H54 (cell line): ENCODE measurements at places on chromosomes 7 and 10.

DNA sequence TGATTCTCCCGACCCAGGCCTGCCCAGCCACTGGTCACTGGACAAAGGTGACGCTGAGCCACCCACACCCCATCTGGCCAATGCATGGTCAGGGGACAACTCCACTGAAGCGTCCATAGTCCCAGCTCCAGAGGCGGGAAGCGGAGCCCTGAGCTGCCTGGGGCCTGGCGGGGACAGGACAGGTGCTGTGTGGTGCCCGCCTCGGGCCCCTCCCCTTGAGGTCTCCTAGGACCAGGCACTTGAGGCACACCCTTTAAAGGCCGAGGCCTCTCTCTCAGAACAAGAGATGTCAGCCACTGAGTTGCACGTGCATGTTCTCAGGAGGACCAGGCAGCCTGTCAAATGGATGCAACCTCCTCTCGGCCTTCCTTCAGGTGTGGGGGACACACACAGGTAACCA is 52.5 kb upstream of the PPP2R2D start:
- no peak for DNase-seq

DNA sequence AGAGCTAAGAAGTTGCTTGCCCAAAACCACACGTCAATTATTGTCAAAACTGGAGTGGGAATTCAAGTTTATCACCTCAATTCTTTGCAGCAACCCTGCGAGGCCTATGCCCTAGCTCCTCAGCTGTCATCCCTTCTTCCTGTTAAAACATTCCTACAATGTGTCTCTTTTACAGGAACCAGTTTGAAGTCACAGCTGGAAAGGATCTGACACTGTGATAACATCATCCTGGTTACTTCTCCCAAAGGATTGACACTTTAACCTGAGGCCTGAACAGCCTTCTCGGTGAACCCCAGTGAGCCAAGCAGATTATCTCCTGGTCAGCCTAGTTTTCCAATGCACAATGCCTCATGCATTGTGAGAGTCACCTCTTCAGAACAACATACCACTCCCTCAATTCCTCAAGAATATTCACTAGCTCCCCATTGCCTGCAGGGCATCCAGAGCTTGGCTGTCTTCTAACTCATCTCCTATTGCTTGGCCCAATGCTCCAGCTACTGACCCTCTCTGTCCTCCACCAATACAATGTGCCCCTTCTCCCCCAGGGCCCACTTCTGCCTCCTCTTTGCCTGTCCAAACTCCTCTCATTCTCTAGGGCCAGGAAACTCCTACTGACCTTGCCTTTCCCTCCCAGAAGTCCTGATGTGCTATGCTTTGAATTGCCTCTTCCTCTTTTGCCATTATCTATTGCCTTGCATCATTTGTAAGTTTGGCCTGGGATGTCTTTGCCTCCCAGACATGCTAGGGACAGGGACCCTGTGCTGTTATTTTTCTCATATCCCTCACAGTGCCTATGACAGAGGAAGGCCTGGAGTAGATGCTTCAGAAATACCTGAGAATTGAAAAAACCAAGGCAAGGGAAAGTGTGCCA is 10.4 kb upstream of the DLG5 start:
- no peak for DNase-seq

DNA sequence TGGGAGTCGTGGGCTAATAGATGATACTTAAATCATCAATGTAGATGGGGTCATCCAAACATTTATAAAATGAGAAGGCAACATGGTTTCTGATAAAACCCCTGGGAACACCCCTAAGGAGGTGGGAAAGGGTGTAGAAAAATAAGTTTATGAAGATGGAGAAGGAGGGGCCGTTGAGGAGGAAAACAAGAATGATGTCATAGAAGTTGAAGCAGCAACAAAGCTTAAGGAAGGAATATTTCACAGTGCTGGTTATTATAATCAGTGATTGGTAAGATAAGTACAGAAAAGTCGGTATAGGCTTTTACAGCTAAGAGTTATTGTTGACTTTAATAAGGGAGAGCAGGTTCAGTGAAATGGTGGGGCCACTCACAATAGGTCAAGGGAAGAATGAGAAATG is 9.0 kb upstream of the HIBADH start:
- DNase-seq, result no peak

GRCh38 chr10:4281190-4281825 is 496.3 kb upstream of the KLF6 start:
- peak; percentile 12 for DNase-seq

DNA sequence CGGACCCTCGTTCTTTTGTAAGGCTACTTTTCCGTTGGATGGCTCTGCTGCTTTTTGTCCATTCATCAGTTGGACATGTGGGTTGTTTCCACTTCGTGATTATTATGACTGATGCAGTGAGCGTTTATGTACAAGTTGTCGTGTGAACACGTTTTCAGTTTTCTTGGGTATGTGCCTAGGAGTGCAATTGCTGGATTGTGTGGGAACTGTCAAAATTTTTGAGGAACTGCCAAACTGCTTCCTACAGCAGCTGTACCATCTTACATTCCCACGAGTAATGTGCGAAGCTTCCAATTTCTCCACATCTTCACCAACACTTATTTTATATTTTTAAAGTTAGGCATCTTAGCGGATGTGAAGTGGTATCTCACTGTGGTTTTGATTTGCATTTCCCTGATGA is 10.4 kb downstream of the FKBP6 start:
- DNase-seq, result no peak

DNA sequence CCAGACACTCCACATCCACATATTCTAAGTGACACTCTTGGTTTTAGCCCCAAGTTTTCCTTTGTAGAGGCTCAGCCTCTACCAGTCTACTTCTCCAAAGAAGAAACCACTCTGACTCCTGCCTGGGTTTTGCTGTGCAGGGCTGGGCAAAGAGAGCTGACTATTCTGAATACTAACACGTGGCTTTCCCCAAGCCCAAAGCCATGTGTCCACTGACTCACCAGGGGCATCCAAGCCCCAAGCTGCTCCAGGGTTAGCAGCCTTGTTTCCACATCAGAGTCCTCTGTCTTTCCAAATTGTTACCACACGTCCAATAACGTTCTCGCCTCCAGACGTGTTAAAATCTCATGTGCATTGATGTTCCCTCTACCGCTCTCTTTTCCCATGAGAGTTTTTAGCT is 8.7 kb downstream of the GALNTL5 start:
- DNase-seq, result no peak

- DNase-seq, result no peak
Observed at GRCh38 chr7:132965951-132966350, 115.9 kb downstream of the CHCHD3 start.

DNA sequence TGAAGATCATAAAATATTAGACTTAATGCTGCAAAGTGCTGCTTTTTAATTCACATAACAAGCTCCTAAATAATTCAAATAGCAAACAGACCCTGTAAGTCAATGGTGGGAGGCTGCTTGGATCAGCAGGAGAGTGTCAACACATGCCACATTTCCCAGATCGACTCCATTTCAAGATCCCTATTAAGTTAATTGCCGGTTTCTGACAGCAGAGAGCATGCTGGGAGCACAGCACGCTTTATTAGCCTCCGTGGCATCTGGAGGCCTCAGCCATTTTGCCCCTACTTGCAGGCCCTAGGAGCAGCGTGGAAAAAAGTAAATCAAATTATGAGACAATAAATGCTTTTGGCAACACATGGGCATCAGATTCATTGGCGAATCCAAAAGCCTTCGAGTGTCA is 201.0 kb downstream of the EMX2 start:
- DNase-seq, result no peak

DNA sequence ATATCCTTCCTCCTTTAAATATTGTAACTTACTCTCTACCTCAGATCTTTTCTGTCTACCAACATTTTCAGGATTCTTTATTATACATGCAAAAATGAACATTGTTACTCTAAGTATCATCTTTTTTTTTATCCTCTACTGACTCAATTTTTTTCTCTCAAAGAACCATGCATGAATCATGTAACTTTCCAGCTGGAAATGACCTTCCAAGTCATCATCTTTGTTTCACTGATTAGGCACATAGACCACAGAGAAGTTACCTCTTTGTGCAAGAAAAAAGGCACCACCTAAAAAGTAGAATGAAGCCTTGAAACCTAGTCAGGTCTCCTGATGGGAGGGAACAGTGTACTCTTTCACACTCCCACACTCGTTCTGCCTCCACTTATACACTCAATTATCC is 234.9 kb downstream of the HGF start:
- no peak for DNase-seq

- DNase-seq, result no peak
Observed at GRCh38 chr7:156463280-156463679, 177.3 kb upstream of the RNF32 start.

DNA sequence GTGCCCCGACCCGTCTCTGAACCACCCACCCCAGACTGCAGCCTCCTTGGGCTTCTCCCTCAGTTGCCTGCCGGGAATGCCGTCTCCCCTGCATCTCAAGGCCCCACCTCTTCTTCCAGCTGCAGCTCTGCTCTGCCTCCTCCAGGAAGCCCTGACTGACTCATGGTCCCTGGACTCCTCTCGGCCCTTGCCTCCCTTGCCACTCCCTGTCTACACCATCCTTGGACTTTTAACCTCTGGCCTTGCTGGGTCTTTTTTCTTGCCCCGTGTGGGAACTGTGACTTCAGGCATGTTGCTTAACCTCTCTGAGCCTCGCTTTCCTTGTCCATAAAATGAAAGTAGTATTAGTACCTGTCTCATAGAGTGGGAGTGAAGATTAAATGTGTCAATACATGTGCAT is 56.3 kb downstream of the C10orf105 start:
- DNase-seq, result peak; percentile 60

GRCh38 chr10:67175354-67175753 is 249.5 kb downstream of the LRRTM3 start:
- no peak for DNase-seq

GRCh38 chr10:91799612-91799975 is 1.4 kb downstream of the TNKS2 start:
- peak; percentile 28 for DNase-seq

DNA sequence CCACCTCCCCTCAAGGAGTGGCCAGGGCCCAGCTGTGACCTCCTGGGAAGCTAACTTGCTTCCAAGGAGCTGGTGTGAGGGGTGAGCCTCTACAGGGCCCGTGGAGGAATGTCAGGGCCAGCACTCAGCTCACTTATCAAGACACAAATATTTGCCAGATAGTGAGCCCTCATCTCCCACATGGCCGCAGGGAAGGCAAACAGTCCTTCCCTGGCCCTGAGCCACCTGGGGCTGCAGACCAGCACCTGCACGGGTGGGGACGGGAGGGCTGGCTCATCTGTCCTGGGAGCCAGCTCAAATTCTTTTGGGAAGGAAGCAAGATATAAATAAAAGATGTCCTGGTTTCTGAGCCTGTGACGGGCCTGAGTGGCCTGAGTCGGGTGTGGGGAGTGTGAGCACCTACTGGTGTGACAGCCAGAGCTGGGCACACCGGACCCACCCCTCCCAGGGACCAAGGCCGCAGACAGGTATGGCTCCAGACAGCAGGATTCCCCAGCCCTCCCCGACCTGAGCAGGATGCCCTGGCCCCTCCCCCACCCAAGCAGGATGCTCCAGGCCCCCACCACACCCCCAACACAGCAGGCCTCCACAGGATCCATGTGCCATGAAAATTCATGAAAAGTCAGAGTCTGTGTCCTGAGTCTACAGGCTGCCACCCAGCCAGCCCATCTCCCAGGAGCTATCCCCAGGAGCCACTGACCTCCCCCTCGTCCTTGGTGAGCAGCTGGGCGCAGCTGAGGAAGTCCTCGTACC is 148.0 kb downstream of the MAPK8 start:
- no peak for DNase-seq

DNA sequence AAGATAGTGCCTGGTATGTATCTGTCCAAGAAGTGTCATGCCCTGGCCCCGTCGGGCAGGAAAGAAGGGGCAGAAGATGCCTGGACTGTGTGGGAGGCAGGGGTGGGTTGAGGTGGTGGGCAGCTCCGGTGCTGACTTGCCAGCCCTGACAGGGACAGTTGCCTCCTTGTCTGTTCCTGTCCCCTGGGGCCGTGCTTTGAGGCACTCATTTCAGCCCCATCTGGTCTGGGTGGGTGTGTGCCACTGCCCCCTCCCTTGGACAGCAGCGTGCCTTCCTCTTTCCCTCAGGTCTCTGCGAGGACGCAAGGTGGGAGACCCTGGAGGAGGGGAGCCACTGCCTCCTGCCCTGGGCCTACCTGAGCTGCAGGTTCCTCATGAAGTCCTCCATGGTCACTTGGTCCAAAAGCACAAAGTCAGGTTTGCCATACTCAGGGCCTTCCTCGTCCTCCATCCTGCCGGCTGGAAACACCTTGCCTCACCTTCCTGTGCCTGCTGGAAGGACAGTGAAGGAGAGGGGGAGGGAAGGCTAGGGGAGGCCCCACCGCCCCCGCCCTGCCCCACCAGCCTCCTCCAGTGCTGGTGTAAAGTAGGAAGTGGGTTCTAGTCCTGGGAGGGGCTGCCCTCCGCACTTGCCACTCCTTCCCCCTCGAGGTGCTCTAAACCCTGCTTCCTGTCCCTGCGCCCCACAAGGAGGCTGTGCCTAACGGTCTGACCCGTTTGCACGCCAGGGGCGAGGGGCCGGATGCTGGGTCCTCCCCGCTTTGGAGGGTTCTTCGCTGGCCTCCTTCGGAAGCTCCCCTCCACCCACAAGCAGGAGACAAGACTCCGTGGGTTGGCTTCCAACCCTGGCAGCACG is at the start of gene MYO1G:
MYO1G (minus strand) TSS at position 505 of the 856 bp plus-strand sequence; CDS start at position 451, 54 bp downstream.
- DNase-seq, result no peak

GRCh38 chr7:18861514-18862118 is 255.8 kb downstream of the TWIST1 start:
- DNase-seq, result no peak

- DNase-seq, result no peak
Observed at GRCh38 chr10:88226891-88227290, 356.2 kb downstream of the RNLS start.

DNA sequence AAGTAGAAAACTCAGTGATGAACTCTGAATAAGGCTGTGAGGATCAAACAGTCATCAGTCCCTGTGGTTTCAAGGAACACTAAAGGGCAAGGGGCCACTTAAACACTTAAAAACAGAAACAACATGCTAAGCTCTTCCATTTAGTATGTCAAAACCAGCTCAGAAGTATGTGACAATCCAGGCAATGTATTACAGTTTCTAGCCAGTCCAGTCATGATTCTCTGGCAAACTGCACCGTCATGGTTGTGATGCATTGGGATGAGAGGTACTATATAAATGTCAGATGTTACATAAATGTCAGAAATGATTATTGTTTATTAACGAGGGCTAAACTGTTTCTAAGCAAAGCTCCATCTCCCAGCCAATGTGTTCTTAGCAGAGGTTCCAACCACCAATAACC is 4.7 kb upstream of the CREB5 start:
- no peak for DNase-seq

- DNase-seq, result peak; percentile 41
Observed at GRCh38 chr7:111741811-111742240, 179.5 kb upstream of the IMMP2L start.

DNA sequence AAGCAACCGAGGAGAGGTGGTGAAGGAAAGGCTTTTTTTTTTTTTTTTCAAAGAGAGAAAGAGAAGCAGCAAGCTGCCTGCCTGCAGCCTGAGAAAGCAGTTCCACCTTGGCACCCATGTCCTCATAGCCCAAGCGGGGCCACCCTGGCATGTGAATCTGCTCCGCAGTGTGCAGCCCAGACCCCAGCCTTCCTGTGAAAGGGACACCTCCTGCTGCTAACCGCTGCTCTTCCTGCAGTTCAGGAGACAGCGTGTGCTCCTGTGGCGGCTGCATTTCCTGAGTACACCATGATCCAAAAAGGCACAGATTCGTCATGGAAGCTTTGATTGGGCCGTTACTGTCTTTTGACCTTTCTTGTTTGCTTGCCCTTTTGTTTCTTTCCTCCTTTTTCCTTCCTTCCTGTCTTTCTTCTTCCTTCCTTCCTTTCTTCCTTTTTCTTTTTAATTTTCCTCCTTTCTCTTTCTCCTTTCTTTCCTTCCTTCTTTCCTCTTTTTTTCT is 38.1 kb downstream of the IKZF1 start:
- no peak for DNase-seq
